Fibroblast of skin of left biceps (primary cell): ENCODE measurements at places on chromosomes 6 and 20.

- DNase-seq, result no peak
These were observed 3.4 kb downstream of the MBOAT1 start for GRCh38 chr6:20208687-20209378.

- DNase-seq, result peak; percentile 25
These were observed 298.3 kb upstream of the SASH1 start for GRCh38 chr6:148044261-148044751.

GRCh38 chr6:96898241-96898851, 655 bp upstream of the NDUFAF4 start:
- no peak for DNase-seq

DNA sequence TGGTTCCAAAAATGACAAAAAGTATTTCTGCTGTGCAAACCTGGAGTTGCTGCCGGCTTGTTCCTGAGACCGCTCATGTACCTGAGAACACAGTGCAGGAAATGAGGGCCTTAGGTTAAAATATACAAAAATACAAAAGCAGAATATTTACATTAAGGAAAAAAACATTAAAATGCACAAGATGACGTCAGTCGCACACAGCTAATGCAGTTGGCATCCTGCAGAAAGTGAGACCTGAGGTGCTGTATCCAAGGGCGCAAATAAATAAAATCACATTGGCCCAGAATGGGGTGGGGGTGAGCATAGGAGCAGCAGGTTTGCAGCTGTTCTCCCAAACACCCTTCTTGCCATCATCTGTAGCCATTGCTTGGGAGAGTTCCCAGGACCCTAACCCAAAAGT, 310.6 kb upstream of the BTBD3 start:
- DNase-seq, result no peak
